ENCODE measurements at places on chromosomes 2 and 18.

DNA sequence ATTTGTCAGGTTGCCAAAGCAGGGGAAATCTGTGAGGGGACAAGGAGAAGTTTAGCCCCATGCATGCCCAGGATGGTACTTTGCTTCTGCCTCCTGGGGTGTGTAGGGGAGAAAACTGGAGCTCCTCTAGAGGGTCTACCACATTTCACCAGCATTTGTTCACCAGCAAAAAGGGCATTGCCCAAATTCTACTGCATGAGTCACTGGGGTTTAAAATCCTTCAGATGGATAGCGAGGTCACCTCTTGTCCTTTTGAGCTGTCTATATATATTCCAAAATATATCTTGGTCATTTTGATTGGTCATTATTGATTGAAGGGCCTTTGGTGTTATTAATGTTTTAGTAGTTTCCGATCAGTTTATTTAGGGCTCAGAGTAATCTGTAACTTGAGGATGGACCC, 18.7 kb downstream of the FHOD3 start:
- no peak for DNase-seq

DNA sequence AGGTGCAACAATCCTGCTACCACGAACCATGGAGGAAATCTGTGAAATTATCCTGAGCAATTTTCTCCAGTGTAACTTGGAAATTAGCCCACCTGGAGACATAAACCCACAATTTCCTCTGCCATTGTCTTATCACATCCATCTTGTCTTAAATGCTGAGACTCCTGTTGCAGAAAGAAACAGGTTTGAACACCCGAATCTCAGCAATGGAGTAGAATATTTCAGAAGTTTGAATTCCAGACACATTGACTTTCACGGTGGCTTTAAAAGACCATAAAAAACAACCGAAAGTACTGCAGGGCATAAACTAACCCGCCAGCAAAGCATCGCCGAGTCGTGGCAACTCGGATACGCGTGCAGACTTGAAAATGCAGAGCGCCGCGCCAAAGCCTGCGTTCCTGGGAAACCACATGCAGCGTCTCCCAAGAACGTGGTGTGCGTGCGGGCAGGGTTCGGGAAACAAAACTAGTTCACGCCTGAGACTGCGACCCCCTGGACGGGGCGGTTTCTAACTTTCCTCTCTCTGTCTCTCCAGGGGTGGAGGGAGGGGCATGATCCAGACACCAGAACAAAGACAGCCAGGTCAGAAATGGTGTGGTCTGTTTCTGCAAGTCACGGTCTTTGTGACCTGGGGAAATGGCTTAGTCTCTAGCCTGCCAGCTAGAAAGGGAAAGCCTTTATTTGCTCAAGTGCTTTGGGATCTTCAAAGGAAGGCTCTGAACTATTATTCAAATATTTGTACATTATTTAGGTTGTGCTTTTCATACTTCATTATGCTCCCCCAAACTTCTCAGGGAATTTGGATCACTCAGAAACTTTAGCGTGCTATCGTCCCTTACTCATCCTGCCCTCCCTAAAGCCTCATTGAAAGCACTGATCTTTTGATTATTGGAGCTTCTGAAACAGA, 26.9 kb upstream of the KCTD1 start:
- peak; percentile 43 for DNase-seq

DNA sequence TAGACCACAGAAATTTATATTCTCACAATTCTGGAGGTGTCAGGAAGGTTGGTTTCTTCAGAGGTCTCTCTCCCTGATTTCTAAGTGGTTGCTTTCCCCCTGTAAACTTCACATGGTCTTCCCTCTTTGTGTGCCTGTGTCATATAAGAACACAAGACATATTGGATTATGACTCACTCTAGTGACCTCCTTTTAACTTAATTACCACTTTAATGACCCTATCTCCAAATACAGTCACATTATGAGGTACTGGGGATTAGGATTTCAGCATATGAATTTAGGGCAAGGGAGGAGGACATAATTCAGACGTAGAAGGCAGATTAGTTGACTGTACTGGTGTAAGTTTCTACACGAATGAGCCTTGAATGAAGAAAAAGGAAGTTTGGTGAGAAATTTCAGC, 38.2 kb upstream of the EPHA4 start:
- no peak for DNase-seq

GRCh38 chr2:173448938-173449471, 94.3 kb downstream of the CDCA7 start:
- peak; percentile 69 for DNase-seq

DNA sequence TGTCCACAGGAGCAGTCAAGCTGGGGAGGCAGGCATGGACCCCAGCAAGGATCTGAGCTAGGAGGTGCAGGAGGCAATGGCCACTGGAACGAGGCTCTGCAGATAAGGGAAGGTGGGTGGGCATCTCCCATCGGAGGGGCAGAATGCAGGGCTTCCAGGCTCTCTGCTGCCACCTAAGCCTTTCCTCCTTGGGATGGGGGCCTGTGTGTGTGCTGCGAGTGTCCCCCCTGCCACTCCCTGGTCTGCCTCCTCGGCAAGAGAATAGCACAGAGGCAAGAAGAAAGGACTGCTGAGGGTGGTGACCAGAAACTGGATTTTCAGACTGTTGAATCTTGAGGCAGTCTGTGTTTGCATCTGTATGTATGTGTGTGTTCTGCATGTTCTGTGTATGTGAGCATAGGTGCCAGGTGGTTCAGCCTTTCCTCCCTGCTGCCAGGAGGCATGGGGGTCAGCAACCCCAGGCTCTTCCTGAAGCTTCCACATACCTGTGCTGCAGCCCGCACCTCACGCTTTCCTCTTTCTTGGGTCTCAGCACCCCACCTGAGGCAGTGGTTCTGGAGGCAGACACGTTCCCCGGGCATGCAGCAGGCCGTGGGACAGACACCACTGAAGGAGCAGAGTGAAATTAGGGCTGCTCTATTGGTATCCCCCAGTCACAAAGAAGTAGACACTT, 86.7 kb downstream of the EPAS1 start:
- no peak for DNase-seq

DNA sequence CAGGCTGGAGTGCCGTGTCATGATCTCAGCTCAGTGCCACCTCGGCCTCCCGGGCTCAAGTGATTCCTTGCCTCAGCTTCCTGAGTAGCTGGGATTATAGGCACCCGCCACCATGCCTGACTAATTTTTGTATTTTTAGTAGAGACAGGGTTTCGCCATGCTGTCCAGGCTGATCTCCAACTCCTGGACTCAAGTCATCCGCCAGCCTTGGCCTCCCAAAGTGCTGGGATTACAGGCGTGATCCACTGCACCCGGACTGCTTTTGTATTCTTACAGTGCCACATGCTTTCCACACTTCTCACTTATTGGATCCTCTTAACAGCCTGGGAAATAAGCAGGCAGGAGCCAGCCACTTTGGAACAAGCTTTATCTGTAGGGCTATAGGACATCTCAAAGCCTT, 25.3 kb upstream of the BCL2L11 start:
- no peak for DNase-seq

DNA sequence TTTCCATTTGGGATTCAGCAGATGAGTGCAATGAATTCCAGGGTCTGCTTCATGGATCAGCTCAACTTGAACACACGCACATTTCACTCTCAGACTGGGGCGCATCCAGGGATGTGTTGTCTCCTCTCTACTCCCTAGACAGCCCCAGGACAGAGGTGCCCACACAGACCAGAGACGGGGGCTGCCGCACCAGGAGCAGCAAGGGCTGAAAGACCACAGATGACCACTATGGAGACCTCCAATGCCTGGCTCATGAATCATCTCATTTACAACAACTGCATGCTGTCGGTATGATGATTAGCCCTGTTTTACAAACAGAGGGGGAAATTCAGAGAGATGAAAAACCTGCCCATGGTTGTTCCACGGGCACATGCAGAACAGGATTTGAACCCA, 63.1 kb downstream of the CYP26B1 start:
- DNase-seq, result no peak

- DNase-seq, result no peak
These were observed 444.2 kb downstream of the PTPRM start for GRCh38 chr18:8011361-8011760.

GRCh38 chr2:64945973-64946768, 43.0 kb upstream of the SLC1A4 start:
- DNase-seq, result peak; percentile 72

DNA sequence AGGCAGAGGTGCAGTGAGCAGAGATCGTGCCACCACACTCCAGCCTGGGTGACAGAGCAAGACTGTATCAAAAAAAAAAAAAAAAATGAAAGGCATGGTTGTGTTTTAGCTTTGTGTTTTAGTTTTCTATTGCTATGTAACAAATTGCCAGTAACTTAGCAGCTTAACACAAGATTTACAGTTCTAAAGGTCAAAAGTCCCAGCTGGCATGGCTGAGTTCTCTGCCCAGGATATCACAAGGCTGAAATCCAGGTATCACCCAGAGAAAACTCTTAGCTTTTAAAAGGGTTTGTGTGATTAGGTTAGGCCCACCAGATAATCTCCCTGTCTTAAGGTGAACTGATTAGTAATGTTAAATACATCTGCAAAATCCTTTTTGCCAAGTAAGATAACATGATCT, 107.7 kb upstream of the YPEL5 start:
- no peak for DNase-seq

DNA sequence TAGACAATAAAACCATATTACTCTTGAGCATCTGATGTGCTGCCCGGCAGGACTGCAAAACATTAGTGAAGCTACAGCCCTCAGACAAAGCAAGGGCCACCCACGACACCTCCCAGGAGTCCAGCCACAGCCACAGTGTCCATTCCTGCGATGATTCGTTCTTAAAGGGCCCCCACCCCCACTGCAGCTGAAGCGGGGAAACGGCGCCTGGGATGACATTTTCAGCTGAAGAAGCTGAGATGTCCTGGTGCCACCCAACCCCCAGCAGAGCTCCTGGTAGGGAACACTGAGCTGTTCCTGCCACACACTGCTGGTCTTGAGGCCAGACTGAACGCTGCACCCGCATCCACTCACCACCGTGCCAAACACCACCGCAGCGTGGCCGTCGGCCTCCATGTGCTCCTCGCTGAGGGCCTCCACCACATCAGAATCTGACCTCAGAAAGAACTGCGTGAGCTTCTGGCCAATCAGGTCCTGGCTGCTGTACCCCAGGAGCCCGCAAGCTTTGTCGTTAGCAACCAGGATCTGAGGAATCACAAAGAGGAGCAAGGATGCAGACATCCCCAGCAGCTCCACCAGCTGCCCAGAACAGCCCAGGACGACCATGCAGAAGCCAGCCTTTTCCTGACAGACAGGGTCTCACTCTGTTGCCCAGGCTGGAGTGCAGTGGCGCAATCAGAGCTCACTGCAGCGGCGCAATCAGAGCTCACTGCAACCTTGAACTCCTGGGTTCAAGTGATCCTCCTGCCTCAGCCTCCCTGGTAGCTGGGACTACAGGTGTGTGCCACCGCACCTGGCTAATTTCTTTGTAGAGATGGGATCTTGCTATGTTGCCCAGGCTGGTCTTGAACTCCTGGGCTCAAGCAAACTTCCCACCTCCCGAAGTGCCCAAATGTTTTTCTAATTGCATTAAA, 9.5 kb downstream of the PASK start:
- DNase-seq, result no peak

DNA sequence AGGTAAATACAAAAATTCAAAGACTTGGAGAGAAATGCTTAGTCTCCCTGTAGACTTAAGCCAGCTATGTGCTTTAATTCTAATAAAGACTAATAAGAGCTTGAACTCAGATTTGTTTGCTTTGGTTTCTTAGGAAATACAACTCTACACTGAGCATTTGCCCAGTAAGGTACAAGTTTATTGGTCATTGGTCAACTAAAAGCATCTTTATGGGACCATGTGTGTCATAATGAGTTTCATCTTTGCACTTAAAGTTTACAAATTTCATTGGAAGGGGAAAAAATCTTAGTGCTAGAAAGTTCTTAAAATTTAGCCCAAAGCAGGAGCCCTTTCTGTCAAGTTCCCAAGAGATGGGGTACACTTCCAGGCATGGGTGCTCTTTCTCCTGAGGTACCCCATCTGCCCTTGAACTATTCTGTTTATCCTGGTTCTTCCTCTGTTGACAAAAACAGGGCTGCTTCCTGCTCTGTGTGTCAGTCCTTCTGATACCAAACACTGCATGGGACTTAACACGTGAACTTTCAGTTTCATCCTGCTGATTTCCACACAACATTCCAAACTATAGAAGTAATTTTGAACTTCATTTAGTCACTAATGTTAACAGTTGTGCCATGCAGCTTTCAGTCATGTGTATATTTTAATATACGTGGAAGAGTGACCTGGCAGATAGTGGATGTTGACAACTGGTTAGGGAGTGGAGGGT, 200.2 kb downstream of the TPGS2 start:
- peak; percentile 60 for DNase-seq

DNA sequence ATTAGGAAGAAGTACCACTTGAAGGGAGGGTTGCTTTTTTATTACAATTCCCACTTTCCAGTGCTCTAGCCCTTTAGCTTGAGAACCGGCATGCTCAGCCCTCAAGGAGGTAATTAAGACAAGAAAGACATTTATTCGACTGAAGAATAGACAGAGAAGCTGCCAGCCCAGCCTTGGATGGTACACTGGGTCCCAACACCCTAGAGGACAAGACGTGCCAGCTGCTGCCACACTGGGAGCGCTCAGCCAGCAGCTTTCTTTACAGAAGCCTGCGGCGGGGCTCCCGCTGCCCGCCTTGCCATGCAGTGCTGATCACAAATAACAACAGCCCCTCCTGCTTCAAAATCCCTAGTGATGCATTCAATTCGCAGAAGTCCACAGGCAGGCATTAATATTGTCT, 746.3 kb upstream of the RAB6C start:
- DNase-seq, result no peak

DNA sequence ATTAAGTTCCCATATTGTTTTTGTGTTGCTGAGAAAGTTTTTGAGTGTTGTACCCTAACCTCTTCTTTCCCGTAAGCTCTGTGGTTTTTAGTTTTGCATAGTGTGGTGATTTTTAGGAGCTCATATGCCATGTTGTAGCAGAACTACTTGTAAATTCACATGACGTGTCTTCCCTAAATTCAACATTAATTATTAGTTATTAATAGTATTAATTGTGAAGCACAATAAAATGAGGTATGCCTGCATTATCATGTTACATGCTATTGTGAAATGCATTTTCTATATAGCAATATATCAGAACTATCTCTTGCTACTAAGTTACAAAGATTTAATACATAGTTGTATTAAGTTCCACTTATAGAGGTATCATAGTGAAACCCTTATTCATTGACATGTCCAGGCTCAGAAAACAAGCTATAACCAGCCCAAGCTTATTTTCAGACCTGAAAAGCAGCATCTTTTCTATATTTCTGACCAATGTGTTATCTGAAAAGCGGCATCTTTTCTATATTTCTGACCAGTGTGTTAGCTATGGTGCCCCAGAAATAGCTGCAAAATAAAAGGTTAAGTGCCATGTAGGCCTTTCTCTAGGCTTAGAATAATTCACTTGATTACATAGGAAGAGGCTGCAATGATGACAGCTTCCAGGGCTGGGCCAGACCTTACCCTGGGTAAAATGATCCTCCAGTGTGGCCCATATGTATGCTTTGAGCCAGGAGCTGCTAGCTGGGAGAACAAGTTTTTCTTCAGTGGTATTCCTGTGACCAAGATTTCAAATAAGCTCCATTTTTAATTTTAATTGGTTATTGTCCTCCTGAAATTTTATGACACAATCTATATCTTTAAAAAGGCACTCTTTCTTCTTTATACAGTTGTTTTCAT, 21.6 kb downstream of the EPAS1 start:
- peak; percentile 61 for DNase-seq

Data from foreskin keratinocyte (primary cell).